ENCODE measurements at places on chromosomes 12 and 14.
A peak's percentile ranks its signal among the peaks of the same experiment; 100 is the strongest.

DNA sequence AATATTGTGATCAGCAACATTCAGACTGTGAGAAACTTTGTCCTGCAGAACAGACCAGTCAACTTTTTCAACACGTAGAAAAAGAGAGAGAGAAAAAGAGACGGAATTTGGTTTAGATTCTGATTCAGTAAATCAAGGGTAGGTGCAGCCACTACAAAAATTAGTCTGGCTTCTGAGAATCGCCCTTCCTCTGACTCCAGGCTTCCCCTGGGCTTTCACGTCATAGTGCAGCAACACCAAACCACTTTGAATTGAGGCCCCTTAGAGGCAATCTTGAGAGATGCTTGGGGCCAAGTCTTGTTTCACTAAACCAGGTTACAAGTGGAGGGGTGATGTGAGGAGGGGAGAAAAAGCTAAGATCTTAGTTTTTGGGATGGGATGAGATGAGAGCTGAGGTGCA, 37.5 kb upstream of the PTGR2 start:
- DNase-seq = no peak

- no peak for DNase-seq
Observed at GRCh38 chr12:2068653-2069052, 15.9 kb downstream of the CACNA1C start.

GRCh38 chr14:65729566-65729965, 317.0 kb downstream of the FUT8 start:
- DNase-seq = no peak

DNA sequence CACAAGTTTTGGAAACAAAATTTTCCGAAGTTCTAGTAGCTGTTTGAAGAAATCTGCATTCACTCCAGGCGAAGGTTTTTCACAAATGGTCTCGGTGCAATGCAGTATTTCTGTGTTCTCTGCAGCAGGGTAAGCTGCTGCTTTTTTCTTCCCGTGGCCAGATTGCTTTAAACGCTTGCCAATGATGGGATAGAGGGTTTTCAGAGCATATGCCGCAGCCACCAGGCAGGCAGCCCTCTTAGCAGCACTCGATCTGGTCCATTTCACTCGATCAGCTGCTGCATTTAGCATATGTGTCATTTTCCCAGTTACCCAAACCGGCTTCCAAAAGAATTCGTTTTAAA, 315 bp downstream of the ABCD2 start:
- no peak for DNase-seq

DNA sequence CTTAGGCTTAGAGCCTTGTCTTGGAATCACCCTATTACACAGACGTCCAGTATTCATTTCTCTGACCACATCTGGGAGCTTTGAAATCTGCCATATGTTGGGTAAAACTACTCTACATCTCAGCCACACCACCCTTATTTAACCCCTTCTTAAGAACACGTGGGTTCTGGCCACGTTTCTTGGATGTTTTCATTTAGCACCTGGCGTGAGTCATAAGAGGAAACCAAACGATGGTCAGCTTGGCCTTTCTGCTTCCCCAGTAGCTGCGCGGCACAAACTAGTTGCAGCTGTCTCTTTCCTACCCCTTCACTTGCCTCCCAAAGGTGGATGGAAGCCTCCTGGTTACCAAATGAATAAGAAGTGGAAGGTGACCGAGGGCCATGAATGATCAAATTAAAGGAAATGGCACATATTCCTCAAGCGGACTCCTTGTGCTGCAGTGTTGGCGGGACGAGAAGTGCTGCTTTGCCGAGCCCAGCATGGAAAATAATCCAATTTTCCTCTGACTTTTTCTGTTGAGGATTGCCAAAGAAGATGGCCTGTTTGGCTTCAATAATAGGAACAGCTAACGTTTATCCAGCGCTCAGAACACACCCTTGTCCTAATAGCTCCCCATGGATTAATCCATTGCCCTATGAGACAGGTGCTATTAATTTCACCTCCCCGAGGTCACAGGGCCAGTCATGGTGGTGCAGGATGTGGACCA, 154.1 kb downstream of the ZNF664 start:
- peak; percentile 56 for DNase-seq

DNA sequence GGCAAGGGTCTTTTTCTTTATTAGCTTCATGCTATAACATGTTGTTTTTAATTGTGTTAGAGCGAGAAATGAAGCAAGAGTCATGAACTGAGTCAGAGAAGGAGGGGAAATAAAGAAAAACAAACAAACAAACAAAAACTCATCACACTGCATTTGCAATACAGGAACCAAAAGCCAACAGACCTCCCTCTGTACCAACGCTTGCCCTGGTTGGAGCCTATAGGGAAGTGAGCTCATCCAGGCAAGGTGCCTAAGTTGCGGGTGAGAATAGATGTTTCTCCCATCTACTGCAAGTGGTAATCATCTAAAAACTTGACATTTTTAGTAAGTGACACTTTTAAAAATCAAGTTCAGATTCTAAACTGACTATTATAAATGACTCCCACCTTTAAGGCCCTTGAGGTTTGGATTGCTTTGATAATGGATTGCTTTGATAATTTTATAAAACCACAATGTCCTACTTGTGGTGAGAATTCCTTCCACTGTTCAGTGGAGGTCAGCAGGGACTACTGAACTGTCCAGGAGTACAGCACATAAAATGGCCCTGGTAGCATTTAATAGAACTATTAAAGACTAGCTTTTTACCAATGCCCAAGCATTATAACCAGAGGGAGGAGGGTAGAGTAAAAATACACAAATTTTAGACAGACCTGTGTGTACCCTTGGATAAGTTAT, 31.3 kb downstream of the SLC38A1 start:
- no peak for DNase-seq

DNA sequence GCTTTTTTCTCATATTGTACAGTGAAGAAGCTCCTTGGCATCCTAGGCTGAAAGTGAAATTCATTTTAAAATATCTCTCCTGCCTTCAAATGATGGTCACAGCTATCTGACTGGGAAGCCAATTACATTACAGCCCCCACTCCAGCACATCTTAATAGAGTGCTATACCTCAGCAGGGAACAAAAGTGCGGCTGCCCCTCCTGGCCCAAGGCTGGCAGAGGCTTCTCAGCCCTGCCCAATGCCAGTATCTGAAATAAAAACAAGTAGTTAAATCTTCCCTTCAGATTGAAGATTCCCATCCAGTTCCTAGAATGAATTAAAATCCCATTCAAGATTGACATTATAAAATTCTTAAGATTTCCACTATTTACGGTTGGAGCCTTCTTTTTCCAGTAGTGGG, 54.9 kb upstream of the GNG2 start:
- DNase-seq = no peak

GRCh38 chr12:130615861-130616345, 100.2 kb downstream of the RIMBP2 start:
- DNase-seq = no peak

- no peak for DNase-seq
Observed at GRCh38 chr12:124096109-124096508, 123.1 kb downstream of the ZNF664 start.

DNA sequence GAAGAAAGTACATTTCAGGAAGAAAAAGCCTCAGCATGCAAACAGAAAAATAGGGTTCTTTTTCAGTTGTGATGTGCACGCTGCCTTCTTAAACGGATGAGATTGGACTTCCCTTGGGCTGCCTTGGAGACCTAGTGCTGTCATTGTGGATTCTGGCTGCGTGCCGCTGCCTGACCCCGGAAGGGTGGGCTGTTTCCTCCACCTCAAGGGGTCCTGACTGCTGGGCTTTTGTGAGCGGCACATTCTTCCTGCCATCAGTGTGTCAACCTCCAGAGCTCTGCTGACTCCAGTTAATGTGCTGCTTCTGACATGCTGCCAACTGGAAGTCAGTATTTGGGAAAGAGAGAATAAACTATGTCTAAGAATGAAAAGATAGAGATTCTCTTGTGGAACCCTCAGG, 25.1 kb downstream of the CCNK start:
- DNase-seq = no peak

- no peak for DNase-seq
Observed at GRCh38 chr14:61332658-61333029, 11.3 kb downstream of the PRKCH start.

GRCh38 chr12:57888409-57889157, 42.1 kb upstream of the CTDSP2 start:
- DNase-seq = no peak

GRCh38 chr14:52457411-52457810, 94.9 kb downstream of the TXNDC16 start:
- no peak for DNase-seq

DNA sequence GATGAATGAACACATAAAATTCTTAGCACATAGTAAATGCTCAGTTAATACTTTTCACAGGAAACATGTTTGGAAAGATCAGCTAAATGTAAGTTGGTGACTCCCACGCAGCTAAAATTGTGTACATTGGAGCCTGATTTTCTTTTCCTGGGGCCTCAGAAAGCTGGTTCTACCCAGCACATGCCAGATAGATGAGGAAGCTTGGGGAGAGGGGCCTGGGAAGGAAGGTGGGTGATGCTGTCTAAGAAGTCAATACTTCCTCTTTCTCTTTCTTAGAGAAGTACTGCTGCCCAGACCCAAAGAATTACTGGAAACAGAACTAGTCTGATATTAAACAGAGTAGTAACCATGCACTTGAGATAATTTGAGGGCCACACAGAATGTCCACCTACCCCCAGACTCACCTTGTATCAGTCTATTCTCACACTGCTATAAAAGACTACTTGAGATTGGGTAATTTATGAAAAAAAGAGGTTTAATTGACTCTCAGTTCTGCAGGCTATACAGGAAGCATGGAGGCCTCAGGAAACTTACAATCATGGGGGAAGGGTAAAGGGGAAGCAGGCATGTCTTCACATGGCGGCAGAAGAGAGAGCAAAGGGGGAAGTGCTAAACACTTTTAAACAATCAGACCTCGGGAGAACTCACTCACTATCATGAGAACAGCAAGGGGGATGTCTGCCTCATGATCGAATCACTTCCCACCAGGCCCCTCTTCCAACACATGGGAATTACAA, 123.3 kb upstream of the MED13L start:
- no peak for DNase-seq

- no peak for DNase-seq
Observed at GRCh38 chr12:11695321-11695720, 45.8 kb downstream of the ETV6 start.

GRCh38 chr12:15200641-15201040, 20.6 kb downstream of the RERG start:
- DNase-seq = no peak

GRCh38 chr14:73810478-73811163, 41.0 kb upstream of the PTGR2 start:
- no peak for DNase-seq

GRCh38 chr12:82919388-82920054, 232.8 kb downstream of the TMTC2 start:
- no peak for DNase-seq

GRCh38 chr12:116933091-116933490, 22.3 kb downstream of the FBXW8 start:
- no peak for DNase-seq

- no peak for DNase-seq
Observed at GRCh38 chr14:38762426-38762825, 340.6 kb downstream of the SEC23A start.

DNA sequence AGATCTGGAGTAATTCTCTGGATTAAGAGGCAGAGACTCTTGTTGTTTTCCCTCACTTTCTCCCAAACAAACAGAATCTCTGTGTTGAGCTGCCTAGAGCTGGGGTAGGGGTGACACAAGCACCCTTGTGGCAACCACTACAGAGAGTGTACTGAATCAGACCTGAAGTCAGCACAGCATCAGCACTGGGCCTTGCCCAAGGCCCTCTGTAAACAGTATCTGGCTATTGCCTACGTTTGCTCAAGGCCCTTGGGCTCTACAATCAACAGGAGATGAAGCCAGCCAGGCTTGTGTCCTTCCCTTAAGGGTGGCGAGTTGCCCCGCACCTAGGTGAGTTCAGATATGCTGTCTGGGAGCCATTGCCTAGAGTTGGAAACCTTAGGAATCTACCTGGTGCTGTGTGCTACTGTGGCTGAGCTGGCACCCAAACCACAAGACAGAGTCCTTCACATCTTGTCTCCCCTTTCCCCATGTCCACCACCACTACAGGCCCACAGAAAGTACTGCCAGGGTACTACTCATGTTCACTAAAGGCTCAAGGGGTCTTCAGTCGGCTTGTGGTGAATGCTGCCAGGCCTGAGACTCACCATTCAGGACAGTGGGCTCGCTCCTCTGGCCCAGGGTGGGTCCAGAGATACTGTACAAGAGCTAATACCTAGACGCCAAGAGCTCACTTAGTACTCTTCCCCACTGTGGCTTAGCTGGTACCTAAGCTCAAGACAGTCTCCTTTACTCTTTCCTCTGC, 206.8 kb downstream of the SYNE2 start:
- no peak for DNase-seq

- peak; percentile 63 for DNase-seq
Observed at GRCh38 chr14:95265106-95266094, 54.3 kb downstream of the CLMN start.

- no peak for DNase-seq
Observed at GRCh38 chr12:779745-780734, 27.7 kb downstream of the WNK1 start.

GRCh38 chr12:132281038-132281437, 48.4 kb downstream of the GALNT9 start:
- no peak for DNase-seq

DNA sequence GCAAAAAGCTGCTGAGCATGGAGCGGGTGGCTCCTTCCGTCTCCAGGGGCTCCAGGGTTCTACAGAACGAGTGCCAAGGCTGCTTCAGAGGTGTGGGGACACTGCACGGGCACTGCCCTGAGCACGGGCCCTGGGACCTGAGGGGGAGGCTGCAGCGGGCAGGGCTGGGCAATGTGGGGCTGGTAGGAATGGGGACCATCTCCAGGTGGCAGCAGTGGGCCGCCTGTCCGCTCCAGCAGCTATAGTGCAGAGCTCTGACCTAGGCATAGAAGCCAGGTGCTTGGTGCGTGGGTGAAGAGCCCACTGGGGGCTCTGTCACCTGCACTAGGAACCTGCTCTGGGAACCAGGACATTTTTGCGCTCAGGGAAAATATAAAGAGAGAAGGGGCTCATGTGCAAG, 22.3 kb downstream of the HDAC7 start:
- DNase-seq = no peak

GRCh38 chr12:89844539-89844938, 135.9 kb upstream of the ATP2B1 start:
- DNase-seq = no peak

DNA sequence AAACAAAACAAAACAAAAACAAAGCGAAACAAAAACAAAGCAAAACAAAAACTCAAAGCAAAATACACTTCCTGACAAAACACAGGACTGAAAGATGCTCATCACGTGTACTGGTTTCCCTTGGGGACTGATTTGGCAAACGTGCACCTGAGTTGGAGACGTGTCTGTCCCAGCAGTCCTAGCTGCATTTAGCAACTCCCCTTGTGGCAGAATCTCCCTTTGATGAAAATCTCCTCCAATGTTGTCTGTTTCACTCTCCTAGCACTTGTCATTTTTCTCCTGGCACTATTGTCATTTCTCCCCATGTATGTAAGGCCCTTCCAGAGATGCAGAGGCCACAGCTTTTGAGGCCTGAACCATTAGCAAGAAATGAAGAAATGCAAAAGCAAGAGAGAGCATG, 6.8 kb upstream of the SLC24A4 start:
- no peak for DNase-seq

- DNase-seq = no peak
Observed at GRCh38 chr12:25651931-25652330, 98.8 kb upstream of the LMNTD1 start.

GRCh38 chr12:98574110-98574509, 19.4 kb upstream of the SLC25A3 start:
- no peak for DNase-seq

- no peak for DNase-seq
Observed at GRCh38 chr14:33931461-33931860, 19.4 kb downstream of the EGLN3 start.
